CMK (cell line): ENCODE measurements at places on chromosomes 4 and X.

- DNase-seq, result no peak
Observed at GRCh38 chr4:184074677-184075388, 142.8 kb downstream of the ENPP6 start.

- no peak for DNase-seq
Observed at GRCh38 chr4:139969635-139970266, 184.2 kb downstream of the MAML3 start.

- no peak for DNase-seq
Observed at GRCh38 chr4:174521800-174522182, 497 bp downstream of the HPGD start.

GRCh38 chr4:8760561-8760960, 111.1 kb downstream of the HMX1 start:
- no peak for DNase-seq

DNA sequence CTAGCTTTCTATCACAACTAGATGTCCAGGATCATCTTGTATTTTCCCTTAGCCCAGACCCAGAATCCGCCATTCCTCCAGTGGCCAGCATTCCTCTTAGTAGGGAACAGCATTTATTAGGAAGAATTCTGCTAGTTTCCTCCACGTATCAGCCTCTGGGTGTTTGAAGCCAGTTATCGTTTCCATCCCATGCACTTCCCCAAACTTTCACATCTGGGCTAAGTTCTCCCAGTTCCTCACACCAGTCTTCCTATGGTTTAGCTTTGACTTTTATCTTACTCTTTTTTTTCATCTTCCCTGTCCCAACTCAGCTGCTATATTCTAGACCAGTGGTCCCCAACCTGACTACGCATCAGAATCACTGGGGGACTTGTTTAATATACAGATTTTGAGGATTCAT, 53.5 kb upstream of the PRSS48 start:
- no peak for DNase-seq

DNA sequence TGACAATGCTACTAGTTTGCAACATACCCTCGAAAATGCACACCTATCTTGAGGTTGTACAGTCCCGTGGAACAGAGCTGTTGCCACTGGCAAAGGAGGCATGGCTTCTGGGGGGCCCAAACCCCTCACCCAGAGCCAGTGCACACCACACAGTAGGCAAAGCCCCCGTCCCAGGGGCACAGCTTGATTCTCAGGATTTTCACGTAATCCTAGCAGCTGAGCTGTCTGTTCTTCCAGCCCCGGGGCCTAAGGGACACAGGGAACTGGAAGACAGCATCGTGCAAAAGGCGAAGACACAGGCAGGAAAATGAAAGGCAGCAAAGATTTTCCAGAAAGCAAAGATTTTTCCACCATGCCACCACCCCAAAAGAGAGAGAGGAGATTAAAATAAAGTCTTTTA, 77.2 kb downstream of the JAKMIP1 start:
- no peak for DNase-seq

GRCh38 chrX:40040686-40041461, 56.9 kb downstream of the BCOR start:
- DNase-seq, result peak; percentile 37

DNA sequence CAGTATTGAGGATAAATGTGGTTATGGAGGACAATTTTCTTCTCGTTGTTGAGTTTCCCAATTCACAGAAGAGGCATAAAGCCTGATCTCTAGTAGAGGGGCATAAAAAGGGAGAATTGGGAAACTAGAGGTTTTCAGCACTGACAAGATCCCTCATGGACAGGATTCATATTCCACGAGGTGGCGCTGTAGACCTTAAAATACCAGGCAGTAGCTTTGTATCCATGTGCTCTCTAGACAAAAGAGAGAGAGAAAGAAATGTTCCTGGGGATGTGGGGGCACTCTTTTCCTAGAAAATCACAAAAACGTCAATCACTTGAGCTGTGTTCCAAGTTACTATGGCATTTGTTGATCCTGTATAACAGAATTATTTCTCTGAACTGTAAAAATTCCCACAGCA, 128.3 kb downstream of the MAGEE1 start:
- DNase-seq, result peak; percentile 14

GRCh38 chrX:132395026-132395425, 93.8 kb downstream of the MBNL3 start:
- no peak for DNase-seq

DNA sequence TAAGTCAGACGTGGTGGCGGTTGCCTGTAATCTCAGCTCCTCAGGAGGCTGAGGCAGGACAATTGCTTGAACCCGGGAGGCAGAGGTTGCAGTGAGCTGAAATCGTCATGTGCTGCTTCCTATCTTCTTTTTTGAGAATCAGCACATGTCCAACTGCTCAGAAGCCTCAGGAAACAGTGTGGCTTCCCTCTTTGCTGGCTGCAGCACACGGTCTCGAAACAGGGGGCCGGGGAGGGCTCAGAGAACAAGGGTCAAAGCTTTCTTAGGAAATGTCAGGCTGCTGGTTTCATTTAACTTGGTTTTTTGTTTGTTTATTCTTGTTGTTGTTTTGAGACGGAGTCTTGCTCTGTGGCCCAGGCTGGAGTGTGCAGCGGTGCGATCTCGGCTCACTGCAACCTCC, 31.3 kb downstream of the CRLF2 start:
- DNase-seq, result no peak

DNA sequence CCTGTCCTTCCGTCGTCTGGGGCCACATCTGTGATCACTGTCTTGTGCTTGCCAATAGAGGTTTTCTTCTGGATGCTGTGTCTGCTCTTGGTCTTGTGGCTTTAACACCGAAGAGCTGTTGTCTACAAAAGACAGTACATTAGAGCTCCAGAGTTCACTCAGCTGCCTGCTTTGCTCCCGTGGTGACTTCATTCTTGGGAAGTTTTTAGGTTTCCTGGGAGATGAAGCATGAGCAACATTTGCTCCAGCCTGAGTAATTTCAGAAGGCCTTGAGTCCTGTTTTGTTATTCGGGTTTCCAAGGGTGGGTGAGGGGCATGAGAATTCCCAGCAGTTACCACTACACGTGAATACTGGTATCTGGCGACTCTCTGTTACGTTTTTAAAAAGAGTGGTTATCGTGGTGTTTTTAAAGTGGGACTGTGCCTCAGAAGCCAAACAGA, 189.2 kb downstream of the SHROOM3 start:
- DNase-seq, result no peak

- no peak for DNase-seq
Observed at GRCh38 chr4:173503330-173504180, 26.5 kb downstream of the HAND2 start.

DNA sequence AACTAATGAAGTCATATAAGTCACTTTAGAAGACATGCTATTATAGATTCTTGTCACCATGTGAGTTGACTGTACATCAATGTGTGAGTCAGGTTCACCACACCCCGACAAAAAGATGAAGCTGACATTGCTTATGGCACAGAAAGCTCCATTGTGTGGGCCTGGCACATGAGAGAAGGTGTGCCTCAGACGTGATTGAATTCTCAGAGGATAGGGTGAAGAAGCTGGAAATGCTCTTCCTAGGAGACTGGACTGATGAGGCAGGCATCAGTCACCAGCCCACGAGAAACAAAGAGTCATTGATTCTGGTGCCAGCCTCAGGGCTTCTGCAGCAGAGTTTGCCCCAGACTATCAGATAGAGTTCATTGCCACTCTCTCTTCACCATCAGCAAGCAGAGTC, 35.9 kb upstream of the LRAT start:
- no peak for DNase-seq

GRCh38 chrX:136627409-136627808, 20.5 kb upstream of the CD40LG start:
- no peak for DNase-seq

GRCh38 chr4:128553686-128554515, 255.6 kb upstream of the JADE1 start:
- DNase-seq, result no peak

DNA sequence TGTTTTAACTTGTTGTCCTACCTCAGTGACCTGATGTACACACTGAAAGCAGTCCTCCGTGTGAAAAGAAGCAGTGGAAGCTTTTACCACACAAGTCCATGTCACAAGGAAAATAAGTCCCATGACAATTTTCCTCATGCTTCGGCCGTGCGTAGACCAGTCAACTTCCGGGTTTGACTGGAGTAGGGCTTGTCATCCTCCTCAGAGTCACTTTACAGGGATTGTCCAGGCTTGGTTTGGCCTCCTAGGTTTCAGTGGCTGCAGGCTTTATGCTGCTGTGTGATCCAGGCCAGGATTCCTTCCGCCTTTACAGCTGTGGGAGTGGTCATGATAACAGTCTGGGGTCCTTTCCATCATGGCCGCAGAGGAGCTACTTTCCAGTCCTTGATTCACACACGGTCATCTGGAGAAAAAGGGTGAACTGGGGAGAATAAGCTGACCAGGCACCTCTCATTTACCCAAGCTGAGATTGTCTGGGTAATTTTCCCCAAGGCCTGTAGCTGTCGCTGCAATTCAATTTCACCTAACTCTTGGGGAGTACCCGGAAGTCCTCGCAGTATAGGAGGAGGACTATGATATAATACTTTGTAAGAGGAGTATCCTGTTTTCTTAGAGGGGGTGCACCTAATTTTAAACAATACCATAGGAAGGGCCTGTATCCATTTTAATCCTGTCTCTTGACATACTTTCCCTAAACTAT, 206.1 kb upstream of the KLF8 start:
- no peak for DNase-seq

DNA sequence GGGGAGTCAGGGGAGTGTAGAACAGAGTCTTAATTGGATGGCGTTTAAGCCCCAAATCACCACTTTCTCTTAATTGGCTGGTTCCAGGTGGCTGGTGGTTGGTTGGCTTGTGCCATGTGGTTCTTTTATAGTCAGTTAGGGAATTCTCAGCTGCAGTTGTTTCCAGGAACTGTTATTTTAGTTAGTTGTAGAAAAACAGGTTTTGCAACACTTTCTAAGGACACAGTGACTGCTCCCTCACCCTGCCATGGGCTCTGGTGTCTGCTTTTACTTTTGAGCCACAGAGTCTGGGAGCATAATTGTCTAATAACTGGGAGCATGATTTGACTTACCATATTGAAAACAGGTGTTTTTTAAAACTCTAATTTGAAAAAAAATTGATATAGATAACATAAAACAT, 75.8 kb upstream of the PCDH18 start:
- DNase-seq, result no peak

DNA sequence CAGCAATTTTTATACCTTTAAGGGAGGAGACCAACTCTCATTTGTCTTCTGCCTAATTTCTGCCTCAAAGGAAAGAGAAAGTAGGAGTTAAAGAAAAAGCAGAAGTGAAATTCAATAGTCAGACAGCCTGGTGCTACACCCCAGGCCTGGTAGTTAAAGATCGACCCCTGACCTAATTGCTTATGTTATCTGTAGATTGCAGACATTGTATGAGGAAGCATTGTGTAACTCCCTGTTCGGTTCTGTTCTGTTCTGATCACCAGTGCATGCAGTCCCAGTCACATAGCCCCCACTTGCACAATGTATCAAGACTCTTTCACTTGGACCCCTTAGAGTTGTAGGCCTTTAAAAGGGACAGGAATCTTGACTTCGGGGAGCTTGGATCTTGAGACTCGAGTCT, 335.9 kb upstream of the AR start:
- peak; percentile 8 for DNase-seq

GRCh38 chr4:121642876-121643585, 53.7 kb downstream of the ANXA5 start:
- no peak for DNase-seq

- DNase-seq, result no peak
Observed at GRCh38 chr4:183352546-183352945, 30.3 kb upstream of the CLDN24 start.

DNA sequence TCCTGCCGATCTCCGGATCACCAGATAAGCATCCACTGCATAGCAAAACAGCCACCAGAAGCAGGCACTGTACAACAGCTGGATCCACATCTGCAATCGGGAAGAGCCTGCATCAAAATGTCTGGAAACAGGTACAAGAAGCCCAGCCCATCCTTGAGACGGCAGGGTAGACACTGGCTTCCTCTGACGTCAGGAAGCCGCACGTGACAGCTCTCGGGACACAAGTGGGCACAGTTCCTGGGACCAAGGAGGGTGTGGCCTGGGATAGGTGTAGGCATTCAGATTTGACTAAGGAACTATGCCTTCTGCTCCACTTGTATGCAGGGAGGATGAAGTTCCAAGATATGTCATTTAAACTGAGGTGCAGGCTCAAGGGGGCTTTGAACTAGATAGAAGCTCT, 6.3 kb downstream of the GPR143 start:
- DNase-seq, result no peak

DNA sequence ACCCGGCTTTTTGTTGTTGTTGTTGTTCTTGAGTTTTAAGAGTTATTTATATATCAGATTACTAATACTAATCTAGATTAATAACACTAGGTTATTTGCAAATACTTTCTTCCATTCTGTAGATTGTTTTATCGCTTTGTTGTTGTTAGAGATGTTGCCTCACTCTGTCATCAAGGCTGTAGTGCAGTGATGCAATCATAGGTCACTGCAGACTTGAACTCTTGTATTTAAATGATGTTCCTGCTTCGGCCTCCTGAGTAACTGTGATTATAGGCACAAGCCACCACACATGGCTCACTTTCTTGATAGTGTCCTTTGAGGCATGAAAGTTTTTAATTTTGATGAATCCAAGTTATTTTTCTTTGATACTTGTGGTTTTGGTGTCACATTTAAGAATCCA, 129.0 kb downstream of the VSIG4 start:
- no peak for DNase-seq

DNA sequence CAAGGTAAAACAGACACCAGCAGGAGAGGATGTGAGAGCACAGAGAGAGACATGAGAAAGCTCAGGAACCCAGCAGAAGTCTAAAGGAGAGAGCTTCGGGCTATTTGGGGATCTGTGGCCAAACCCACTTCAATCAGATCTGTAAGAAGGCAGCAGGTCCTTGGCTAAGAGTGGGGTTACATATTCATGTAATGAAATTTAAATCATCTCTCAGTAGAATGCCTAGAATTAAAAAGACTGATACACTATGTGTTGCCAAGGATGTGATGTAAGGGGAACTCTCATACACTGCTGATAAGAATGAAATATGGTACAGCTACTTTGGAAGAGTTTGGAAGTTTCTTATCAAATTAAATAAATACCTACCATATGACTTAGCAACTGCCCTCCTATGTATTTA, 35.8 kb downstream of the PDE5A start:
- DNase-seq, result no peak

DNA sequence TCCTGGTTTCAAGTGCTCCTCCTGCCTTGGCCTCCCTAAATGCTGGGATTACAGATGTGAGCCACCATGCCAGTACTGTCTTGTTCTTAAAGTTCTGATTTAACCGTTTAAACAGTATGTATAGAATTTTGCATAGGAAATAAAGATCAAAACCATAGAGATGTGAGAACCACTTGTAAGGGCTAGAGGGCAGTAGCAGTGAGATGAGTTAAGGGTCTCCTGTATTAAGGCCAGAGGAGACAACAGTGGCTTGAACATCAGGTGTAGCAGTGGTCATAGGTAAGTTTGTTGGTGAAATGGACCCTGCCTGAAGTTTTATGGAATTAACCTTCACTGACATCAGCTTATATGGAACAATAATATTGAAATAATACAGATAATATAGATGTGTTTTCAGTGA, 155.7 kb downstream of the SLC4A4 start:
- DNase-seq, result no peak
